Sigmoid colon (tissue), 7 donors: ENCODE measurements at places on chromosomes 4 and X. TPM values are rescaled to one million over a fixed set of nuclear protein-coding genes. Genes with fewer than 3 reads are reported as not detected.

ELF2 gene
- polyA plus RNA-seq = 9.9 TPM

DNA sequence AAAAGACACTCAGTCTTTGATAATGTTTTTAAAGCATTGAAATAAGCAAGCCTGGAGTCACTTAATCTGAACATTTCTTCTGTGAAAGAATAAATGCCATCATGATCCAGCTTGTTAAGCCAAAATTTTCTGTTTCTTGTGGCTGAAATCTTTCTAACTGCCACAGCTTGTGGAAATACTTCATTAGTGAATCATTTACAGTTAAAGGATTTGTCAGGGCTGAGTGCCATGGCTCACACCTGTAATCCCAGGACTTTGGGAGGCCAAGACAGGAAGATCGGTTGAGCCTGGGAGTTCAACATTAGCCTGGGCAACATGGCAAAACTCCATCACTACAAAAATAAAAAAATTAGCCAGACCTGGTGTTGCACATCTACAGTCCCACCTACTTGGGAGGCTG lies 93.3 kb upstream of the PDE5A start:
- H3K4me1 ChIP-seq = peaks cover 14% of the 10 kb centered on the region
- H3K36me3 ChIP-seq = no peaks in the 10 kb centered on the region
- DNase-seq = no peak
- no peak overlapping the region for H3K27ac ChIP-seq
- H3K4me3 ChIP-seq = no peak overlapping the region

GRCh38 chr4:151652841-151653547 lies 107.8 kb downstream of the GATB start:
- H3K27ac ChIP-seq = no peak overlapping the region
- H3K27me3 ChIP-seq = no peaks in the 10 kb centered on the region
- no peak for DNase-seq

- no peaks in the 10 kb centered on the region for H3K36me3 ChIP-seq
- no peak overlapping the region for H3K4me3 ChIP-seq
- H3K27ac ChIP-seq = no peak overlapping the region
- no peak for DNase-seq
- H3K27me3 ChIP-seq = no peaks in the 10 kb centered on the region
These were observed 51.4 kb upstream of the LSM6 start for GRCh38 chr4:146124023-146124680.
